ENCODE measurements at places on chromosomes 5 and 9.

DNA sequence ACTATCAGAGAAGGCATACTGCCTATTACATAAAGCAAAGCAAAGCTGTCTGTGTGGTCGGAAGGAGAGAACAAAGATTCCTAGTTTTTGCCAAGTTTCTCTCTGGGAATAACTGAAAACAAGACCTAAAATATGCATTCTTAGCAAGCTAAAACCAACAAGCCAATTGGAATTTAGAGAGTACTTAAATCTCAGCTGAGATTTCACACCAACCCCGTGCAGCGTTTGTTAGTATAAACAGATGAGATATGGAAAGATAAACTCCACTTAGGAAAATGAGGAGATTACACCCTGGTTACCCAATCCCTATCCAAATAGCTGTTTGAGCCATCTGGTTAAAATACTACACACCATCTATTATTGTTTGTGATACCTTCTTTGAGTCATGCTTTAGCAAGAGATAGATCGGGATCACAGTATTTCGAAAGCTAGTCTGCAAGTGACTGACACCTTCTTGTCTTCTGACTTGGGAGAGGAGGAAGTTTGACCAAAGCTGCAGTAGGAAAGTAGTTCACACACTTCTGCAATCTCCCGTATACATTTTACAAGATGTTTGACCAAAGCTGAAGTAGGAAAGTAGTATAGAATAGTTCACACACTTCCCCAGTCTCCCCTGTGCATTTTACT is 18.2 kb downstream of the FAF2 start:
- no peak for DNase-seq

- no peak for DNase-seq
These were observed 257.2 kb downstream of the ARRDC3 start for GRCh38 chr5:91125916-91126315.

DNA sequence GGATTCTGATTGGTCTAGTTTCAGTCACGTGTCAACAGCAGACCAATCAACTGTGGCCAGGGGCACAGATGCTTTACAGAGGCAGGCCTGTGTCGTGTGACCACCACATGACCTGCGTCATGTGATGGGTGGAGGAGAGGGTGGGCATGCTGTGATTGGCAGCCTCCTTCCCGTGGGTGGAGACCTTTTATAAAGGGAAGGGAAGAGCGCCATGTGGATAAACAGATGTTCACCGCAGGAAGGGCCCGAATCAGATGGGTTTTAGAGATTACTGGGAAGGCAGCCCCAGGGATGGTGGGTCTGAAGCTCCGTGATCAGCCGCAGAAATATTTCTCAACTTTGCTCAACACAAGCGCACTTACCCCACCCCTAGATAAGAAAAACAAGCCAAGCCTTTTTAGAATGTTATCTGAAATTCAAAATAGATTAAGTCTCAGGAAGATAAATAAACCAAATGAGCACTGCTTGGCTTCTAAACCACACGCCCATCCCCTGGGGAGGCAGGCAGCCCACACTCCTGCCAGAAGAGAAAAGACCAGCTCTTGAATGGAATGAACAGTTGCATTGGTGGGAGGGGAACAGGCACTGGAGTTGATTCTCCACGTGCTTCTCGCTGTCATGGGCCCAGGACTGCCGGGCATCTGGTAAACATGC is 43.6 kb downstream of the ROPN1L start:
- no peak for DNase-seq

DNA sequence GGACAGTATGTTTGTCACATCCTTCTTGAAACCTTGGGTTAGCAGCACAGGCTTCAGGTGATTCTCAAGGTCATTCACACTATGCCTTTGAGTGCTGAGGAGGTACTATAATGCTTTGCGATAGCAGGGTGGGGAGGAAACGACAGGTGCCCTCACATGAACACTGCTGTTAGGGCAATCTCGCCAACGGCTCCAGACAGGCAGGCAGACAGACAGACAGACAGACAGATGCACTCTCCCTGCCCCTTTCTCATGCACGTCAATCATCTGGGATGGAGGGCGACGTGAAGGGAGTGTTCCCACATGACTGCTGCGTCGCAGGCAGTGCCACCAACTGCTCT is 82.9 kb downstream of the RAPGEF1 start:
- peak; percentile 70 for DNase-seq
